EH (cell line): ENCODE measurements at places on chromosomes 2 and 18.

- peak; percentile 23 for DNase-seq
Observed at GRCh38 chr2:38185012-38185491, 109.1 kb upstream of the CYP1B1 start.

DNA sequence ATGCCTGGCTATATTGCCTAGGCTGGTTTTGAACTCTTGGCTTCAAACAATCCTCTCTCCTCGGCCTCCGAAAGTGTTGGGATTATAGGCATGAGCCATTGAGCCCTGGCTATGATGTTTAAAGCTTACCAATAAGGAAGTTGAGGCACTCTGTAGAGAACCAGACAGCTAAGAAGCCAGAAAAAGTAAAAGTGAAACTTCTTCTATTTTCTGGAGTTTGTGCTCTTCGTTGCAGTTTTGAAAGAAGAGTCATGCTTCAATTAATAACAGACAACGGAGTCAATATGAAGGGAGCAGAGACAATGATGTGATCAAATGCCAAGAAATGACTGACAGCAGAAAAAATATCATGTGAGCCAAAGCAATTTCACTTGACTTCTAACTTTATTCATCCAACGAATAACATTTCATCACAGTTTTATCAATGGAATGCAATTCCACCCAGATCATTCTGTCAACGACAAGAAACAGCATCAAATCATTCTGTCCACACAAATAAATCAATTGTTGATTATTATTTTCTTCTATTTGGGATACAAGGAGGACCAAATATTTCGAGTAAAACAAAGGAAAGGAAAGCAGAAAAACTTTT is 175.5 kb upstream of the CELF4 start:
- no peak for DNase-seq

GRCh38 chr18:74892066-74892627 is 294.5 kb downstream of the ZNF407 start:
- no peak for DNase-seq

DNA sequence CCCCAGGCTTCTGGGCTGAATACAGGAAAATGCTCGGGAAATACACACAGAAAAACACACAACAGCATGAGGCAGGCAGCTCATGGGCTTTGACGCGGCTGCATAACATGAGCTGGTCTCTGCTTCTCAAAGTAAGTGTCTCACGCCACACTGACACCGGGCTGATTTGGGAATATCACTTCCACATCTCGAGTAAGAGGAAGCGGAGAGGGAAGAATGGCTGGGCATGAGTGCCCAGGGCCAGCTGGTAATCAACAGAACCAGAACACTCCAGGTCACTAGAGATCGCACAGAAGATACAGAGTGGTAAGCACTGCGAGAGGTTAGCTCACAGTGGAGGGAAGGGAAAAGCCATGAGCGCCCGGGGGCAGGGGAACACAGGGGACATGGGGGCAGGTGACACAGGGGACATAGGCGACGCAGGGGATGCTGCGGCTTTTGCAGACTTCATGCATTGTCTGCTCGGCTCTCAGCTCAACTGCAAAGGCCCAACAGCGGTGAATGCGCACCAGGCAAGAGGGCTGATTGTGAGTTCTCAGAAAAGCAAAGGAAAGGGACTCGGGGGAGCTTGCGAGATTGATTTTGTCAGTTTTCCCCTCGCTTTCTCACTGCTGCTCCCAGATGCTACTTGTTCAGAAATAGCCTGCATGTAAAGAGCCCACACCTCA is 141.4 kb downstream of the MBP start:
- no peak for DNase-seq

- peak; percentile 17 for DNase-seq
Observed at GRCh38 chr18:35132021-35132902, 91.0 kb downstream of the MAPRE2 start.

DNA sequence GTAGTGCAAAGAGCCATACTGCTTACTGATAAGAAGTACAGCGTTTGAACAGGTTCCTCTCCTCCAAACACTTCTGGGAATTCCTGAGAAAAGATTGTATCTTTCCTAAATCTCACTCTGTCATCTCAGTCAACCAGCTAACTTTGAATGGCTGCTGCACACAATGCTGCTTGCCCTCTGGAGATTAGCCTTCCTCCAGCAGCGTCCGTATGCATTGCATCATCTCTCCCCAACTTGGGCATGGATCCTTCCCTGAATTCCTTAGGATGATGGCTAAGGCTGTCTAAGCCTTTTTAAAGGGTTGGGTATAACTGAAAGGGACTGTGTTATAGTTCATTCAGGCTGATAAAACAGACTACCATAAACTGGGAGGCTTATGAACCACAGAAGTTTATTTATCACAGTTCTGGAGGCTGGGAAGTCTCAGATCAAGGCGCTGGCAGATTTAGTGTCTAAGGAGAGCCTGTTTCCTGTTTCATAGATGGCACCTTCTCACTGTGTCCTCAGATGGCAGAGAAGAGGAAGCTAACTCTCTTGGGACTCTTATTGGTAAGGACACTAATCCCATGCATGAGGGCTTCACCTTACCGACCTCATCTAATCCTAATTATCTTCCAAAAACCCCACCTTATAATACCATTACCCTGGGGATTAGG is 105.3 kb downstream of the PAX3 start:
- DNase-seq, result peak; percentile 26

DNA sequence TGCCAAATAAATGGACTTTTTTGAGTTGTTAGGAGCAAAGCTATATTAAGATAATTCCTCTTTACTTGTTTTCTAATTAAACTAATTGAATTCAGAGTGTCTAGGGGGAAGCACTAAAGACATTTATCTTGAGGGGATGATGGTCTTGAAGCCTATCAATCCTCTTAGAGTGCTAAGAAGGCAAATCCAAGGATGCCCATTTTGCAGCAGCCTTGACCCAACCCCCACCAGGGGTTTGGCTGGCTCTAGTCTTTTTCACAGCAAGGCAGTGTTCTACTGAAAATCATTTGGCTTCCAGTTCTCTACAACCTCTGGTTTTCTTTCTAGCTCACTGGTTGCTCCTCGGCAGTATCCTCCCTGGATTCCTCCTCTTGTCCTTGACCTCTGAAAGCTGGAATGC is 6.5 kb upstream of the RAX start:
- DNase-seq, result no peak

GRCh38 chr2:126419403-126419802 is 236.6 kb upstream of the GYPC start:
- no peak for DNase-seq

- no peak for DNase-seq
Observed at GRCh38 chr2:111176867-111177266, 56.2 kb downstream of the BCL2L11 start.

GRCh38 chr2:66433945-66434678 is 813 bp upstream of the MEIS1 start:
- DNase-seq, result peak; percentile 87

DNA sequence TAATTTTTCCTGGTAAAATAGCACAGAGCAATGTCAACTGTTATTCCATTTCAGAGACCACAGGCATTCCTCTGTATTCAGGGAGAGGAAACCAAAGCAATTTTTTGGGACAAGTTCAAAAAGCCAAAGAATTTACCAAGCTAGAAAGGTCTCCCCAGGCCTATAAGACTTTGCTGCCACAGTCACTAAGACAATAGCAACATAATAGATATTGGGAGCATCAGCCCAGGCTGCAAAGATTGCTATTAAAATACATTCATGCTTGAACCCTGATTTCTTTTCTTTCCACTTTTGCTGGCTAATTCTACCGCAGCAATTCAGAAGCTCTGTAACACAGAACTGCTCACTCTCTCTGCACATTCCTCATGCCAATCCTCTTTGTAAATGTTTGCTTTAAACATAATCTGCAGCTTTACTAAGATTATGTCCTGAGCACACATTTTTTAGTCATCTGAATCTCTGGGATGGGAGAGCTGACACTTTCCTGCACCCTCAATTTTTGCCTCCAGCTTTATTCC is 76.3 kb downstream of the CLHC1 start:
- DNase-seq, result peak; percentile 95

DNA sequence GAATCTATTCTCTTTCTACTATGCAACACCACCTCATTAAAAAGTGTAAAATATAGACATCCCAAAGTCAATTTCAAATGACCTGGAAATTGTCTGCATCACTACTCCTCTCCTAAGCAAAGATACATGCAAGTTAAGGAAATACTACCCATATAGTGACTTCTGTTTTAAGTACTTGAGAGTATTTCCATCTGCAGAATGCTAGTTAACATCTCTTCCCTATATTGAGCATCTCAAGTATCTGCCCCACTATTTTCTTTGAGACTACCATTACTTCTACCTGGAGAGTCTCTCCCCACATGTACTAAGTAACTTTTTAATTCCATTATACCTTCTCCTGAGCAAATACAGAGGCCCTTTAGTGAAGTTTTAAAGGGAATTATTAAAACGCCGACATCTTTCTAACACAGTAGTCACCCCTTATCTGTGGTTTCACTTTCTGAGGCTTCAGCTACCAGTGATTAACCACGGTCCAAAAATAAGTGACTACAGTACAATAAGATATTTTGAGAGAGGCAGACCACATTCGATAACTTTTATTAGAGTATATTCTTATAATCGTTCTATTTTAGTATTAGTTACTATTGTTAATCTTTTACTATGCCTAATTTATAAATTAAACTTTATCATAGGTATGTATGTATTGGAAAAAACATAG is 21.8 kb downstream of the CWC22 start:
- DNase-seq, result no peak

DNA sequence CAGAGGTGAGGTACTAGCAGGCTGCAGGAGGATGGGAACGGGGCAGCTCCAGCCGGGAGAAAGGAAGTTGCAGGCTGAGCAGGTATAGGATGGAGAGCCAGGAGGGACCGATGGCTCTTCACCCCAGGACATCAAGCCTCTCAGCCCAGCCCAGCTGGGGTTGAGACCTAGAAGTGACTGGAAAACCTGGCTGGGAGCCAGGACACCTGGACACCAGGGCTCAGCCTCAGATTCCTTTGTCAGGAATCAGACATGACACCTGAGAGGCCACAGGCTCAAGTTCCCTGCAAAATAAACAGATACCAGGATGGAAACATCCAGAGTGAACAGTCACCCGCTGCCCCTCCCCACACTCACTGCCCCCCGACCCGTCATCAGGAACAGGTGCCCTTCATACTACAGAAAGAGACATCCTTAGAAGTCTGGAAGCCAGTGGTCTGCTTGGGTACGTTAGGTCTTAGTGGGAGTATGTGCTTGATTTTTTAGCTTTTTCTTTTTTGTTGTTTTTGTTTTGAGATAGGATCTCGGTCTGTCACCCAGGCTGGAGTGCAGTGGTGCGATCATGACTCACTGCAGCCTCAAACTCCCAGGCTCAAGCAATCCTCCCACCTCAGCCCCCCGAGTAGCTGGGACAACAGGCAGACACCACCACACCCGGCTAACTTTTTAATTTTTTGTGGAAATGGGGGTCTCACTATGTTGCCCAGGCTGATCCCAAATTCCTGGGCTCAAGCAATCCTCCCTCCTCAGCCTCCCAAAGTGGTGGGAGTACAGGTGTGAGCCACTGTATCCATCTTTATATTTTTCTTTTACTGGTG is 95.7 kb upstream of the STPG4 start:
- peak; percentile 61 for DNase-seq

DNA sequence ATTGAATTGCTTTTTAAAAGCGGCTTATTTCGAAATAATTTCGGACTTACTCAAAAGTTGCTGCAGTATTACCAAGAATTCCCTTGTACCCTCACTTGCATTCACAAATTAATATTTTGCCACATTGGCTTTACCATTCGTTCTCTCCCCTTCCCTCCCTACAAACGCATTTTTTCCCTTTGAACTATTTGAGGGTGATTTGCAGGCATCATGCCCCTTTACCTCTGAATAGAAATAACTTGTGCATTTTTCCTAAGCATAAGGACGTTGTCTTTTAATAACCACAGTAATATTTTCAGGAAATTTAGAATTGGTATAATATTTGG is 608 bp downstream of the CCDC138 start:
- no peak for DNase-seq

GRCh38 chr2:78541088-78541450 is 484.4 kb upstream of the REG3G start:
- no peak for DNase-seq

DNA sequence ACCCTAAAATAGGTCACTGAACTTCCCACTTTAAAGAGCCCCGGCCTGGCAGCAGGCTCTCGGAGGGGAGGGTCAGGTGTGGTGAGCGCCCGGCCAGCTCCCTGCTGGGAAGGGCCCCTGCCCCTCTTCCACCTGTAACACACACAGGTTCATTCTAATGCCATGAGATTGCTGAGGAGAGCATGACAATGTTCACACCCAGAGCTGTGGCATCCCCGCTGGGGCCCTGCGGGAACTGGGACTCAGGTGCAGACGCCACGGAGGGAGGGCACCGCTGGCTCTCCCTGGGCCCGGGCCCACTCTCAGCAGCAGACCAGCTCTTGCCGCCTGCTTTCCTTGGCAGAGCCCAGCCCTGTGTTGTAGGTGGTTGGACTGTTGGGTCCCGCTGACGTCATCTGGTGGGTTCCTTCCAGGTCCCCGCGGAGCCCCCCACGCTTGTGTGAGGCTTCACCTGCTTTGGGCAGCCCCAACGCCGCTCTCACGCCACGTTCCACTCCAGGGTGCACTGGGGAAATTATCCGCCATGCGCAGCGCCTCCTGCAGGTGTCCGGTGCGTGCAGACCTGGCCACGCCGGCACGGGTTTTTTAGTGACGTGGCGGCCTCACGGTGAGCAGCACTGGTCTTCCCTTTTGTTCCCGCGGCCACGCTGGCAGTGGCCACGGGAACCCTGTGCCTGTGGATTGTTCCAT is 50.4 kb upstream of the KCNG2 start:
- no peak for DNase-seq

GRCh38 chr2:6917761-6918421 is 679 bp downstream of the RNF144A start:
- no peak for DNase-seq

GRCh38 chr18:73340135-73340977 is 472.6 kb upstream of the NETO1 start:
- peak; percentile 62 for DNase-seq

DNA sequence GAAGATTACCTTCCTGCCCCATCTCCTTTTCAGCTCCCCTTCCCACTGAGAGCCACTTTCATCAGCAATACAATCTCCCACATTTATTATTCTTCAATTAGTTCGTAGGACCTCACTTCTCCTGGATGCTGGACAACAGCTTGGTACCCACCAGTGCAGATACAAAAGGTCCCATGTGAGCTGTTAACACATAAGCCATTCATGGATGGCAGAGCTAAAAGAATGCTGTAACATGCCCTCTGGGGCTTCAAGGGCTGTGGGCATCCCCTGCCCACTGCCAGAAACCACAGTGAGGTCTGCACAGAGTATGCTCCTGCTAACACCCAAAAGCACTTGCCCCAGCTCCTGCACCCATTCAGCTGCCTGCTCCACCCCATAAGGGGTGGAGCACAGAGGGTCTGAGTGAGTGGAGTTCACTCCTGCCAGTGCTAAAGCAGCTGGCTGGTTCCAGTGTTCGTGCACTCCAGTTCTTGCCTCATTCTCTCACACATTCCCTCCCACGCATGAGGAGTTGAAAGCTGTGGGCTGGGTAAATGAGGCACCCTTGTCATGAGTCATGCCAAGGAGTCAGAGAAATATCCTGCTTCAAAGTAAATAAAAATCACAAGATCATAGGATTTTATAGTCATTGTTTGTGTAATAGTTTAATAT is 305.9 kb upstream of the TMEFF2 start:
- DNase-seq, result no peak

GRCh38 chr2:46012618-46013240 is 284.5 kb upstream of the EPAS1 start:
- peak; percentile 64 for DNase-seq

- no peak for DNase-seq
Observed at GRCh38 chr18:32443706-32444215, 26.9 kb downstream of the GAREM1 start.
